Heart right ventricle (tissue), 16 donors: ENCODE measurements at places on chromosomes 11 and 22.
A peak's percentile ranks its signal among the peaks of the same experiment; 100 is the strongest.

DNA sequence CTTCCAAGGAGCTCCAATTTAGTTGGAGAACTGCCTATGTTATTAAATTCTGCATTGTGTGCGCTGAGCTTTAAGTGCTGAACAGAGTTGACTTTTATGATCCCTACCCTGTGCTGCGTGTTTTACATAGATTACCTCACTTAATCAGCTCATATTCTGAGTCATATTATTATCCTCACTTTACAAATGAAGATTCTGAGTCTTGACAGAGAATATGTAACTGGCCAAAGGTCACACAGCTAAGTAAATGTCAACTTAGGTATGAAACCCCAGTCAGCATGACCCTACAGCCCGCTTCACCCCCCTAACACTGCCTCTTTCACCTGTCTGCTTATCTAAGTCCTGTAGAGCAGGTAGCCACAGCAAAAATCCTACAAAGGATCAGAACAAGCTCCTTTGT is 19.8 kb upstream of the TMPRSS5 start:
- no peak for DNase-seq

DNA sequence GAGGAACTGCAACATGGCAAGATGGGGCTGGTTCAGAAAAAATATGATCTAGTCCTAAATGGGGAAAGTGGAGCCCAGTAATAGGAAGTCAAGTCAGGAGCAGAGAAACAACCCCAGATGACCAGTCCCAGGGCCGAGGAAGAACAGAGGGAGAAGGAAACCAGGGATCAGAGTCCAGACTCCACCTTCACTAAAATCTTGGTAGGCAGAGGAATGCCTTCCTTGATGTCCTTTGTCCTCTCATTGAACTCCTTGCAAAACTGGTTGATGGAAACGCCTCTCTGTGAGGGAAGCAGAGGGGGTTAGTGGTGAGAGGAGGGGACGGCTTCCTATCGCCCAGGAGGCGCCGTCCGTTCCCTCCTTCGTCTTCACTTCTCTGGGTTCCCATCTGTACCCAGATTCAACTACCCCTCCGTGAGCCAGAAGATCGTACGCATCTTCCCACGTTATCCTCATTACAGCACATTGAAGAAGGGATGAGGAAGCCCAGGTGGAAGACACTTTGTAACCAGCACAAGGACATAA is 607 bp downstream of the MRPL11 start:
- no peak for DNase-seq

GRCh38 chr11:19259487-19260345 is 19.0 kb upstream of the E2F8 start:
- peak; percentile 70 for DNase-seq

- DNase-seq: peak; percentile 35
Observed at GRCh38 chr22:33883961-33884808, 36.1 kb downstream of the LARGE1 start.

DNA sequence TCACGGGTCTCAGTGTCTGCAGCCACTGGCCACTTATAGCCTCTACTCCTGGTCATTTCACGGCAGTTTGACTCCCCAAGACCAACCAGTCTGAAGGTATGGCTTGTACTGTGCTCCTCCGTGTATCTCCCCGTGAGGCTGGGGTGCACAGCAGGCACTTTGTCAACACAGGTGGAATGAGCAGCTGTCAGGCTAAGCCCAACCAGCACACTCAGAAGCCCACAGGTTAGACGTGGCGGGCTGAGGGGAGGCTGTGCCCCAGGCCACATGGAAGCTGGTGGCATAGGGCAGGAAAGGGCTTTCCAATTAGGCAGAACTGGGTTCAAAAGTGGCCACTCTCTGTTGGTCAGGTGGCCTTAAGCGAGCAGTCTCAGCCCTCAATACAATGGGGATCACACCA is 7.0 kb downstream of the TP53I11 start:
- DNase-seq: no peak

DNA sequence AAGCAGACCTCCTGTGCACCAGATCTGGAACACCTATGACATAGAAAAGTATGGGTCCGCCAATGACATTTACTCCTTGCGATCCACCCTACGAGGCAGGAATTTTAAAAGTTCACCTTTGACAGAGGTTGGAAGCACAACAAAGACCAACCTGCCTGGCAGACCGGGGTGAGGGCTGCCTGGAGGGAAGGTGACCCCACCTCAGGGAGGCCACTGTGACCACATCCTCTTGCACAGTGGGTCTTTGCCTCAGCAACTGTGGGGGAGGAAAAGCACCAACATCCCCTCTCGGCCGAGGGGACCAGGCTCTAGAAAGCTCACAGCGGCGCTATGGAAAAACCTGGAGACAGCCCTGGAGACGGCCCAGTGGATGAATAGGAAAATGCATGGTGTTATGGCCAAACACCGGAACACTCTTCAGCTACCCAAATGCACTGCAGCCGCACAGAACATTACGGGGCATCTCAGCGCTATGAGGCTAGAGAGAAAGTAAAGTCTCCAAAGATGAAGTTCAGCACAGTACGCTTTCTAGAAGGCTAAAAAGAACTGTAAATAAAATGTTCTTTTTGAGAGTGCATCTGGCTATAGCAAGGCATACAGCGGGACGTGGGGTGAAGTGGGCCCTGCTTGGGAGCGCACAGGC is 1.8 kb upstream of the SHISAL1 start:
- DNase-seq: no peak

- DNase-seq: no peak
Observed at GRCh38 chr22:40425082-40425481, 54.7 kb downstream of the SGSM3 start.
